ENCODE measurements at places on chromosomes 16 and 17.

GRCh38 chr16:50245417-50246298, 20.7 kb upstream of the ADCY7 start:
- DNase-seq, result no peak

GRCh38 chr16:85246473-85246872, 134.2 kb upstream of the CIBAR2 start:
- no peak for DNase-seq

- DNase-seq, result no peak
Observed at GRCh38 chr17:68612209-68612922, 11.2 kb upstream of the FAM20A start.

DNA sequence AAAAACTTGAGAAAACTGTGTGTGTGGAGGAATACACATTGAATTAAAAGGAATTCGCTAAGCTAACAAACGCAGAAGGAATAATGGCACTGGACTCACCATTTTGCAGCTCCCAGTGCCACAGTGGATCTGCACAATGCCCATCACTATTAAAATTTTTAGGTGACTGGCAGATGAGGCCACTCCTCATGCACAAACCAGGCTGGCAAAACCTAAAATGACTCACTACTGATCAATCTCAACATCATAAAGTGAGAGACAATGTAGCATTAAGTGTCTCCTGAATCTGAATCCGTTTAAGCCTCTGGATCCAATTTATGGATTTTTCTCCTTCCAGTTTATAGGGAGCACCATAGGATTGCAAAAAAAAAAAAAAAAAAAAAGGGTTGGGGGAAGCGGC, 20.6 kb downstream of the MYH10 start:
- no peak for DNase-seq

DNA sequence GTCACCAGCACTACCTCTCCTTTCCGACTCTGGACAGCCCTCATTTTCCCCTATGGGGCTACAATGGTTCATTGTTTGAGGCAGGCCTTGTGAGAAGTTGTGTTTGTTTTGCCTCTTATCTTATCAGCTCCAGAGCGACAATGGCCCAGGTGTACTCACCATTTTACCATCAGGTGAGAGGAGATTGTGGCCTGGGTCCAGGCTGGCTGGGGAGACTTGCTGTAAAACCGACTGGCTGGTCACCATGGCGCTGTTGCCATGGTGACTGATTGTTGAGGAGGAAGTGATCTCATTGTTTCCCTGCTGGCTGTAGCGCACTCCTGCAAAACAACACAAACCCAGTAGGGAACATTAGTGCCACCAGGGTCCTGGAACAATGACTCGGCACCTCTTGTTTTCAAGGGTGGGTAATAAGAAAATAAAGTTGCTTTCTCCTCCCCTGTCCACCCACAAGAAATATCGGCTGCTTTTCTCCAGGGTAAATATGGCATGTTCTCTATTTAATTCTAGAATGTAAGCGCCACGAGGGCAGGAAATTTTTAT, 34.4 kb downstream of the HNF1B start:
- DNase-seq, result no peak

- peak; percentile 11 for DNase-seq
Observed at GRCh38 chr17:20121359-20122253, 112.4 kb downstream of the SPECC1 start.

GRCh38 chr16:31428279-31428597, at the start of gene COX6A2:
Gene COX6A2, minus strand, starts transcription at chr16:31428360. Its CDS starts 35 bp downstream, at chr16:31428325.
- no peak for DNase-seq

- DNase-seq, result no peak
Observed at GRCh38 chr16:1022466-1022865, 40.9 kb downstream of the SOX8 start.

GRCh38 chr17:55666806-55667205, 55.9 kb downstream of the TMEM100 start:
- no peak for DNase-seq

DNA sequence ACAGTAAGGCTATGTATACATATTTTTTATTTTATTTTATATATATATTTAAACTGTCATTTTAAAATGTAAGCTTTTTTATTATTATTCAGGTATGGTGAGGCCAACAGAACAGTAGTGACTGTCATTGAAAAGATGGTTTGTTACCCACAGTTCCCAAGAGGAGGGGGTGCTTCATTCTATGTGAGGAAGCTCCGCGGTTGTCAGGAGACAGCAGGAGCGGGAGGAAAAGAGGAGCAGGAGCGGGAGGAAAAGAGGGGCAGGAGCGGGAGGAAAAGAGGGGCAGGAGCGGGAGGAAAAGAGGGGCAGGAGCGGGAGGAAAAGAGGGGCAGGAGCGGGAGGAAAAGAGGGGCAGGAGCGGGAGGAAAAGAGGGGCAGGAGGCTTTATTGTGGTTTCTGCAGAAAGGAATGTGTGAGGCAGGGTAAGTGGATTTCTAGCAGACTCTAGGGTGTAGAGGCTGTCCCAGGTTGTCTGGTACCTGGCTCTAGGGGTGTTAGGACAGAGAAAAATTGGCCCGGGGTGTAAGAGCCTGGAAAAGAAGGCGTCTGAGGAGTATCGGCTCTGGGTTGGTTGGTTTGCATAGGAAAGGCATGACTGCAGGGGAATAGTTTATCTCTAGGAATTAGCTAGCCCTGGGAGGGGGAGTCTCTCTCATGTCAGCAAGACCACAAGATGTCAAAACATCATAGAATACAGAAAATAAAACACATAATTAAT, 64.0 kb downstream of the GP2 start:
- DNase-seq, result no peak

DNA sequence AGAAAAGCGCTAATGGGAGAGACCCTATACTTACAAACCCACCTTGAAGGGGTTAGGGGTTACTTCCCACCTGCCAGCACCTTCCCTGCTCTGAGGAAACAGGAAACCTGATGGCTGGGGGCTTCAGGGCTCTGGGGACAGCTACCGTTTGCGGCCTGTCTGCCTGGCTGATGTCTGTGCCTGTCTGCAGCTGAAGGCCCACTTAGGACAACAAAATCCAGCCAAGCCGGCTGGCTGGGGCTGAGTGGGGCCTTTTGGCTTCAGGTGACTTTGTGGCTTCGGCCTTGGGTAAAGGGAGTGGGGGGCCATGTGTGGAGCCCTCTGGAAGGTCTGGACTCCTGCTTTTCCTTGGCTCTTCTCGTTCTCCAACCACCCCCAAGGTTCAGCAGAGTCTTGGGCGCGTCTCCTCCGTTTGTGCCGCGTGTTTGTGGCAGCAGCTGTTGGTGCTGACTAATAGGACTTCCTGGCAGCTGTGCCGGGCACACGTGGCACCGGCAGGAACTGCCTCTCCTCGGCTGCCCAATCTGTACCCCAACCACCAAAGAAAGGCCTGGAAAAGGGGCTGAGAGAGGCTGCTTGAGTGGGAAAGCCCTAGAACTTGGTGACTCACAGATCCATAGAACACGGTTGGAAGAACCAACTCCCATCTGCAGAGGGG, 186.7 kb downstream of the MSI2 start:
- peak; percentile 13 for DNase-seq

- DNase-seq, result peak; percentile 65
Observed at GRCh38 chr17:50935221-50935995, 69.3 kb upstream of the TOB1 start.

- no peak for DNase-seq
Observed at GRCh38 chr16:74700438-74701225, at the start of gene MLKL. Gene MLKL, minus strand, starts transcription at chr16:74700862. Its CDS starts 5,105 bp downstream, at chr16:74695757.

- no peak for DNase-seq
Observed at GRCh38 chr16:17258848-17259713, 211.7 kb downstream of the XYLT1 start.

- no peak for DNase-seq
Observed at GRCh38 chr16:46830417-46830901, 521 bp downstream of the C16orf87 start.

GRCh38 chr16:57155702-57156350, 30.0 kb downstream of the PSME3IP1 start:
- no peak for DNase-seq

- DNase-seq, result no peak
Observed at GRCh38 chr17:13581925-13582324, 19.8 kb downstream of the HS3ST3A1 start.

GRCh38 chr16:59259074-59259949, 525.2 kb upstream of the GOT2 start:
- no peak for DNase-seq

Measured in T1000 (cell line).